Common myeloid progenitor, CD34-positive (primary cell): ENCODE measurements at places on chromosomes 2 and 18.

GRCh38 chr18:376311-376710 is 108.5 kb upstream of the THOC1 start:
- H3K4me3 ChIP-seq, result no peak overlapping the region
- no peaks in the 10 kb centered on the region for H3K27me3 ChIP-seq
- no peak overlapping the region for H3K27ac ChIP-seq
- H3K36me3 ChIP-seq, result no peaks in the 10 kb centered on the region
- DNase-seq, result no peak

GRCh38 chr2:183079139-183079775 is 710 bp downstream of the DUSP19 start:
- no peaks in the 10 kb centered on the region for H3K36me3 ChIP-seq
- peak overlapping the region; percentile 69 for H3K27ac ChIP-seq
- DNase-seq, result peak; percentile 29
- H3K4me1 ChIP-seq, result no peaks in the 10 kb centered on the region
- peaks cover 6% of the 10 kb centered on the region for H3K27me3 ChIP-seq

- no peak overlapping the region for H3K27ac ChIP-seq
- H3K36me3 ChIP-seq, result no peaks in the 10 kb centered on the region
- DNase-seq, result no peak
- H3K4me3 ChIP-seq, result no peak overlapping the region
These were observed 33.4 kb upstream of the SKA1 start for GRCh38 chr18:50341443-50341842.

DNA sequence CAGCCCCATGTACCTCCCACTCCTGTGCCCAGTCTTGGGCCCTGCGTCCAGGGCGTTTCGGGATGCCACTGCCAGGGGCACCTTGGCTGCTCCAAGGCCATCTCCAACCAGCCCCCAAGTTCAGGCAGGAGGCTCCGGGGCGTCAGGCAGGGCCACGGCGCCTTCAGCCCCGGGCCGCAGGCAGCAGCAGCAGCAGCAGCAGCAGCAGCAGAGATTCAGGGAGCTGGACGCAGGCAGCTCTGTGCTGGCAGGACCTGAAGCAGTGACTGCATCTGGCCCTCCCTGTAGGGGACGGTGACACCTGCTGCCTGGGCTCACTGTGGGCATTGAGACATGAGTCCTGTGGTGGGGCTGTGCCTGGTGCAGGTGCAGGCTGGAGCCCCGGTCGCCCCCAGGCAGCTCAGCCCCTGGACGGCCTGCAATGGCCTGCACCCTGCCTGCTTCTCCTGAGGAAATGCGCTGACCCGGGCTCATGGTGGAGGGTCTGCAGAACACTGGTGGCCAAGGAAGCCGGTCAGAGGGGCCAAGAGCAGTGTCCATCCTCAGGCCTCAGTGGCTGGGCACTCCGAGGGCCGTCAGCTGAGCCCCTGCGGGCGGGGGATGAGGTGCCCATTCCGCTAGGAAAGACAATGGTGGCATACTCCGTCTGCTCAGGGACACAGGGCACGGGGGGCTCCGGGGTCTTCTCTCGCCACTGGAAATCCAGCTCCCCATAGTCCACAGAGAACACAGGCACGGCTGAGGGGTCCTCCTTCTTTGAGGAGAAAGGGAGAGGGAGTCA is 8.0 kb downstream of the PDCD1 start:
- no peaks in the 10 kb centered on the region for H3K4me1 ChIP-seq
- DNase-seq, result no peak
- H3K27ac ChIP-seq, result no peak overlapping the region
- no peaks in the 10 kb centered on the region for H3K27me3 ChIP-seq
- no peaks in the 10 kb centered on the region for H3K36me3 ChIP-seq
- no peak overlapping the region for H3K4me3 ChIP-seq

DNA sequence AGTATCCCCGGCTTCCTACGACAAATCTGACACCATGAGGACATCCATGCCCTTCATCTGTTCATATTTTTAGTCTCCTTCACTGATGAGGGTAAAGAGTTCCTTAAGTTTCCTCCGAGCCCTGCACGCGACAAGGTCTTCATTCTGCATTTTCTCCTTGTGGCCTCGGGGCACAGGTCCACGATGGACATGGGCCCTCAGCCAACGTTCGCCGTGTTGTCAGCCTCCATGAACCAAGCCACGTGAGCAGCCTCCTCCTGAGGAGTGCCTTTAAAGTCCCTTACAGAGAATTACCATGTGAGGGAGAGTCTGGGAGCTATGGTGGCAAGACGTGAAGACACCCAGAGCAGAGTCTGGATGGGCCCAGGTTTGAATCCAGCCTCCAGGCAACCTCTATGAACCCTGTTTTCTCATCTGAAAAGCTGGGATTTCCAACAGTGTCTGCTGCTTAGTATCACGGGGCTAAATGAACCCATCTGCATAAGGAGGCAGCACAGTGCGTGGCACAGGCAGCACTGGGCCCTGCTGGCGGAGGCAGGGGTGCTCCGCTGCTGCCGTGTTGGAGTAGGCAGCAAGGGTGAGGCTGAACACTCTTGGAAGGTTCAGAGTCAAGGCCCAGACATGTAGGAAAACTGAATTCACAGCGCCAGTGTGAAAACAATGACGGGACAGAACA is 54.1 kb downstream of the EIPR1 start:
- H3K27ac ChIP-seq, result no peak overlapping the region
- no peaks in the 10 kb centered on the region for H3K36me3 ChIP-seq
- no peaks in the 10 kb centered on the region for H3K4me1 ChIP-seq
- DNase-seq, result no peak
- H3K4me3 ChIP-seq, result no peak overlapping the region

DNA sequence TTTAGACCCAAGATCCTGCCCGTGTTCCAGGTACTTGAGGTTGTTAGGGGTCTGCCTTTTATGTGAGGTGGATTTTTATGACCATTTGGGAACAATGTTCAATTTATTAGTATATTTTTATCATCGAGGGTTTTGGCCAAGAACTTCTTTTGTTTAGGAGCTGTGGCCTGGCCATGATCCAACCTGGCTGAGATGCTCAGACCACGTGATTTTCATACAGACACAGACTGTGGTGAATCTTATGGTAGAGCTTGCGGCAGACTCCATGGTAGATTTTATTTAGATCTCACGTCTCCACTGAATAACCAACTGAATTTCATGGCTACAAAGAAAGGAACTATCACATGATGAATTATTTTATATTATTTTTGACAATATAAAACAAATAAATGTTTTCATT is 405.5 kb upstream of the VWC2L start:
- H3K27me3 ChIP-seq, result no peaks in the 10 kb centered on the region
- H3K36me3 ChIP-seq, result no peaks in the 10 kb centered on the region
- no peaks in the 10 kb centered on the region for H3K4me1 ChIP-seq
- no peak overlapping the region for H3K4me3 ChIP-seq
- no peak overlapping the region for H3K27ac ChIP-seq

GRCh38 chr2:20660506-20661420 is 6.2 kb upstream of the GDF7 start:
- peaks cover 9% of the 10 kb centered on the region for H3K4me1 ChIP-seq
- H3K4me3 ChIP-seq, result no peak overlapping the region
- no peak overlapping the region for H3K27ac ChIP-seq
- H3K36me3 ChIP-seq, result no peaks in the 10 kb centered on the region

DNA sequence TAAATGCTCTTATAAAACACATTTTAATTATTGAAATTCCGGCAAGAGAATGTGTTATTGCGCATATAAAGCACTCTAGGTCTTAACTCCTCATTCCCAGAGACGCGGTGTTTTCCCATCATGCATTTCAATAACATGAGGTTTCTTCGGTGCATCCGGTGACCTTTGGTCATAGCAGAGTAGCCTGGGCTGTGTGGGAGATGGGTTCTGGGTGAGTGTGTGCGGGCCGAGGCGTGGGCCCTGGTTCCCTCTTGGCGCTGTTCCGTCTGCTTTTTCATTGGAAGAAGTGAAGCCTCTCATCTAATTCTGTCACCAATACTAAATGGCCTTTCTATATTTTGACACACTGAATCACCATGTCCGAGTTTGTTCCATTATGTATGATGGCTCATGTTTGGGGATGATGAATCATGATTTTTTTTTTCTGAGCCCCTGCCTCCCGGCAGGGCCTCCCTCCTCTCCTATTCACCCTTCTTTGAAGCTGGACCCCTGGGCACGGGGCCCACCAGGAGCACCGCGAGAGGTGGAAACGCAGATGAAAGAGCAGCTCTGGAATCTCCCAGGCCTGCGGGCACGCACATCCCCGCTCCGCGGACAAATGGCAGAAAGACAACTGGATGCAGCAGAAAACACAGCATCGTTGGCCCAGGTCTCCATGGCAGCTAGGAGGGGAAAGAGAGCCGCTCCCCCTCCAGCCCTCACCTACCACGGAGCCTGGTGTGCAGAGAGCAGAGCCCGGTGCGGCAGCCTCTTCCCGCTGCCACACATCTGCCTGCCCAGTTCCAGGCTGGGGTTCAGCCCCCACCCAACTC is 85.8 kb upstream of the HPCAL1 start:
- no peaks in the 10 kb centered on the region for H3K4me1 ChIP-seq
- H3K4me3 ChIP-seq, result no peak overlapping the region

GRCh38 chr18:49524349-49524748 is 37.3 kb upstream of the C18orf32 start:
- H3K4me1 ChIP-seq, result no peaks in the 10 kb centered on the region
- no peak for DNase-seq
- H3K27ac ChIP-seq, result no peak overlapping the region
- H3K4me3 ChIP-seq, result no peak overlapping the region

GRCh38 chr18:48767090-48767690 is 183.6 kb downstream of the SMAD7 start:
- peaks cover 11% of the 10 kb centered on the region for H3K4me1 ChIP-seq
- no peaks in the 10 kb centered on the region for H3K27me3 ChIP-seq
- H3K36me3 ChIP-seq, result peaks cover 5% of the 10 kb centered on the region
- no peak overlapping the region for H3K4me3 ChIP-seq
- DNase-seq, result peak; percentile 50

DNA sequence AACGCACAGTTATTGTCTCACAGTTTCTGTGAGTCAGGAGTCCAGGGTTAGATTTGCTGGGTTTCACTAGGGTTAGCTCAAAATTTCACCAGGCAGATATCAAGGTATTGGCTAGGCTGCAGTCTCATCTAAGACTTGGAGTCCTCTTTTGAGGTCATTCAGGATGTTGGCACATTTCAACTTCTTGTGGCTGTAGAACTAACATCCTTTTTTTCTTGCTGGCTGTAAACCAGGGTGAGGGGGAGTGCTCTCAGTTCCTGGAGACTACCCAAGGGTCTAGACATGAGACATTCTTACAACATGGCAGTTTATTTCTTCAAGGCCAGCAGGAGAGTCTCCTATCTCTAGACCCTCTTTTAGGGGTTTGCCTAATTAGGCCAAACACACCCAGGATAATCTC is 12.8 kb upstream of the CAVIN2 start:
- H3K27ac ChIP-seq, result no peak overlapping the region
- peaks cover 4% of the 10 kb centered on the region for H3K4me1 ChIP-seq
- no peaks in the 10 kb centered on the region for H3K36me3 ChIP-seq
- H3K4me3 ChIP-seq, result no peak overlapping the region

GRCh38 chr18:78583739-78584458 is 395.7 kb upstream of the SALL3 start:
- H3K27ac ChIP-seq, result no peak overlapping the region
- H3K4me3 ChIP-seq, result no peak overlapping the region
- no peaks in the 10 kb centered on the region for H3K4me1 ChIP-seq
- H3K36me3 ChIP-seq, result no peaks in the 10 kb centered on the region
- DNase-seq, result no peak
- no peaks in the 10 kb centered on the region for H3K27me3 ChIP-seq

GRCh38 chr2:28952836-28953211 is 28.3 kb upstream of the TOGARAM2 start:
- peak overlapping the region; percentile 87 for H3K27ac ChIP-seq
- peak overlapping the region; percentile 28 for H3K4me3 ChIP-seq
- DNase-seq, result peak; percentile 96
- peaks cover 51% of the 10 kb centered on the region for H3K4me1 ChIP-seq
- peaks cover 15% of the 10 kb centered on the region for H3K36me3 ChIP-seq

DNA sequence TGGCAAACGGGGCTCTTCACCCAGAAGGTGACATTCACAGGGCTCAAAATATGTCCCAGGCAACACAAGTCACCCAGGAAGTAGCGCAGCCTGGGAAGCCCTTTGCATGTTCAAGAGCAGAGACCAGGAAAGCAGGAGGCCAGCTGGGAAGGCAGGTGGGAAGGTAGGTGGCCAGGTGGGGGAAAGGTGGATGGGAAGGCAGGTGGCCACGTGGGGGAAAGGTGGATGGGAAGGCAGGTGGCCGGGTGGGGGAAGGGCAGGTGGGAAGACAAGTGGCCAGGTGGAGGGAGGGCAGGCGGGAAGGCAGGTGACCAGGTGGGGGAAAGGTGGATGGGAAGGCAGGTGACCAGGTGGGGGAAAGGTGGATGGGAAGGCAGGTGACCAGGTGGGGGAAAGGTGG is 102.7 kb downstream of the ZNF516 start:
- no peak for DNase-seq
- no peak overlapping the region for H3K27ac ChIP-seq
- H3K4me3 ChIP-seq, result no peak overlapping the region
- H3K4me1 ChIP-seq, result peaks cover 20% of the 10 kb centered on the region
- no peaks in the 10 kb centered on the region for H3K27me3 ChIP-seq

DNA sequence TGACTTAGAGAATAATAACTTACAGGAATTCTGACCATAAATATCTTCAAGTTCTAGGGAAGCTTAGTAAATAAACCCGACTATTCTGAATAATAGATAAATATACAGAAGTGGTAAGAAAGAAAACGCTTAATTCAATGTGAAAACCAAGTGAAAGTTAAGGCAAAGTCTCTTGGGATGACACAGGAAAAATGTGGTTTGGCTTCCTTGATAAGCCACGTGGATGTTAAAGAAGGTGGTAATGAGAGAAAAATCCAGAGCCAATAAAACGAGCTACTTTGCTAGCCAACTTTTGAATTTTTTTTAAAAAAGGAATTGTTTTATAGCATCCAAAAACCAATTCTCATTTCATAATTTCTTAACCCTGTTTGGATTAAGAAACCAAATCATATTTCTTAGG is 166.2 kb upstream of the VRK2 start:
- no peak overlapping the region for H3K4me3 ChIP-seq
- H3K4me1 ChIP-seq, result no peaks in the 10 kb centered on the region
- H3K27me3 ChIP-seq, result no peaks in the 10 kb centered on the region
- H3K36me3 ChIP-seq, result no peaks in the 10 kb centered on the region
- no peak overlapping the region for H3K27ac ChIP-seq

DNA sequence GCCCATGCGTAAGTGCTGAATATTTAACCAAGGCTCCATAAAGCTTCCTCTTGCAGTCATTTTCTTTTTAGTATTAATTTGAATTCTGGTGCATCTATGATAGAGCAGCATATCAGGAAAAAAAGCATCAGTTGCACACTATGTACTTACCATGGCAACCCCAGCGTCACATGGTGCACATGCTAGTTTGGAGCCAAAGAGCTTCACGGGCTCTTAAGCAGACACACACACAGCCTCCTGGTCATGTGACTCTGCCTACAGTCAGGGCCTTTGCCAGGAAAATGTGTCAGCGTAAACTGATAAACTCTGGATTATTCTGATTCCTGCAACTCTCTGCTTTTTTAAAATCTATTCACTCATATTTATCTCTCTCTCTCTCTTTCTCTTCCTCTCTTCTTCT is 30.2 kb downstream of the NYAP2 start:
- no peaks in the 10 kb centered on the region for H3K4me1 ChIP-seq
- no peak for DNase-seq
- no peak overlapping the region for H3K27ac ChIP-seq
- H3K4me3 ChIP-seq, result no peak overlapping the region
